ENCODE measurements at places on chromosomes 3 and 15.

GRCh38 chr3:99586701-99587100, 51.7 kb upstream of the COL8A1 start:
- no peak for DNase-seq

DNA sequence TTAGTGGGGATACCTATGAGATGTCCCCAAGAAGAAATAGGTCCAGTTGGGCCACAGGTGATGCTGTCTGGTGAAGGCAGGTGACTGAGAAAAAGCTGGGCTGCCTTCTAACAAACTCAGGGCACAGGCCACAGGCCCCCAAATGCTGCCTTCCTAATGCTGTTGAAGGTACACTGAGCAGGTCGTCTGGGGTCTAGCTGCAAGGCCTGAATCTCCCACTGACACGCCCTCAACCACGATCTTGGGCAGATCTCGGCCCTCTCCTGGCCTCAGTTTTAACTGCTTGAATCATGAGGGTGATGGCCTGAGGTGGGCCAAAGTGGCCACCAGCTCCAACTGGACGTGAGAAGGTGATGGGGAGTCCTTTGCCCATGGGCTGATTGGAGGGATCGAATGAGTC, 2.1 kb upstream of the ACSBG1 start:
- DNase-seq: no peak

- no peak for DNase-seq
These were observed 64.8 kb downstream of the LRIG1 start for GRCh38 chr3:66435989-66436388.

DNA sequence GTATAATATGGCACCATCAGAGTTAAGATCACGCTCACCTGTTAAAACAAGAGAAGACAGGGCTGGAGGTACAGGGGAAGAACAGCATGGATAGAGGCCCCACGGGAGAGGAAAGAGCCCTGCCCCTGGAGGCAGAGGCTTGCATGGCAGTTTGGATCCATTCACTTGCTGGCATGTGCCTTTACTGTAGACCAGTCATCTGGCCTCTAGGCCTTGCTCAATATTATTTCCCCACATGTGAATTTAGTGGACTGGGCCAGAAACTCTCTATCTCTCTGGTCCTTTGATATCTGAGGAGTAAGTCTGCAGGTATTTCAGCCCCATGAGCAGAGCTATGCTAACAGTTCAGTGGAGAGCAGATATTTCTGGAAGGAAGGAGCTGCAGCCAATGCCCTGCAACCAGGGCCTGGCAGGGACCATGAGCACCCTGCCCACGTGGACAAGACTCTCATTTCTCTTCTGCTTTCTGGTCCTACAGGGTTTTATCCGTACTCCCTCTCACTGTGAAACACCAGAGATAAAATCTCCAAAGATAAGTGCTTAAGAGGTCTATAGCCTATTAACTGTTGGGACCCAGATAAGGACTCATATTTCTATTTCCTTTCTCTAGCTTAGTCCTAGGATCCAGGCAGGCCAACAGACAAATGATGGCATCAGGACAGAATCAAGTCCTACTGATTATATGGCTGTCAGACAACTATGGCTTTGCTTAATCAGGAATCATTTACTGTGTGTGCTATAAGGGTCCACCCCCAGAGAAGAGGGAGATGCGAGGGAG, 65.0 kb downstream of the CLDN11 start:
- no peak for DNase-seq
